ENCODE measurements at places on chromosomes 2 and 18. TPM values are rescaled to one million over a fixed set of nuclear protein-coding genes. Genes with fewer than 3 reads are reported as not detected.

- DNase-seq: no peak
Observed at GRCh38 chr2:205056151-205056561, 510.9 kb downstream of the PARD3B start.

The CAPN13 gene
- total RNA-seq: not detected

The TUBA4B gene
- total RNA-seq: not detected

The CHN1 gene
- total RNA-seq: 3.8 TPM

The SCYGR4 gene
- not detected for total RNA-seq

- DNase-seq: no peak
Observed at GRCh38 chr2:120540719-120541552, 194.7 kb upstream of the GLI2 start.

DNA sequence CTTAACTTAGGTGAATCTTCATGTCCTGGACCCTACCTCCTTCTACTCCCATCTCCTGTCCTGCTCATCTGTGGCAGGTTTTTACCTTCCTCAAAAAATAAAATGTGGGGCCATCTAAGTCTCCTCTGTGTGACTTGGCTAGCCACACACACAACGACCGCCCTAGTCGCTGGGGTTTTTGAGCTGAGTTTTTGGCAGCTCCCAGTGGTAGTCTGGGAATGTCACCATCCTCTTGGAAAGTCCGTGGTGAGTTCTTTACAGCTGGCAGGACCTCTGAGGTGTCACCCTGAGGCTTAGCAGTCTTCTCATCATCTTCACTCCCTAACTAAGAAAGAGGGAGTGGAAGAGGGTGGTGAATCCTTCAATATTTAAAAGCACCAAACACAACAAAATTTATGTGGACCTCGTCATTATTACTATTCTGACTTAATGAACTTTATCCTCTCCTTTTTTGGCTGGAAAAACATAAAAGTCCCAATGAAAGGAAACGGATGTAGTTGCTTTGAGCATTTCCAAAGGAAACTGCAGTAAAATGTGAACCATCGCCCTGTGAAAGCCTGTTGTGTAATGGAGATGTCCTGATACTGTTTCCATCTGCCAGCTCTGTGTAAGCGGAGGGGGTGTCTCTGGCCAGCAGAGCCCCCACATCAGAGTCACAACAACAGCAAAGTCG, 78.6 kb downstream of the VAPA start:
- DNase-seq: no peak

DNA sequence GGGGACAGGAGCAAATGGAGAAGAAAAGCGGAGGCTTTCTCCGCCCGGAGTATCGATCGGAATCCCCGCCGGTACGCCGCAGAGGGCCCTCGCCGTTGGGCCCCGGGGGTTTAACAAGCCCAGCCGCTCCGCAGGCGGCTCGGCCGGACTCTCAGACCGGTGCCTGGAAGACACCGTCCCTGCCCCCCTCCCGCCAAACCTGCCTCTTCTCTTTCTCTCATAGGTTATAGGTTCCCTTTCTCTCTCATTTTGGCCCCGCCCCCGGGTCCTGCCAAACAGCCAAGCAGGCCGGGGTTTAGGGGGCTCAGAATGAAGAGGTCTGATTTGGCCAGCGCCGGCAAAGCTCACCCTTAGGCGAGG, 4.4 kb downstream of the ONECUT2 start:
- peak; percentile 18 for DNase-seq

The TNFRSF11A gene
- 9.3 TPM for total RNA-seq

The MC4R gene
- not detected for total RNA-seq

The PASK gene
- total RNA-seq: 62.9 TPM

DNA sequence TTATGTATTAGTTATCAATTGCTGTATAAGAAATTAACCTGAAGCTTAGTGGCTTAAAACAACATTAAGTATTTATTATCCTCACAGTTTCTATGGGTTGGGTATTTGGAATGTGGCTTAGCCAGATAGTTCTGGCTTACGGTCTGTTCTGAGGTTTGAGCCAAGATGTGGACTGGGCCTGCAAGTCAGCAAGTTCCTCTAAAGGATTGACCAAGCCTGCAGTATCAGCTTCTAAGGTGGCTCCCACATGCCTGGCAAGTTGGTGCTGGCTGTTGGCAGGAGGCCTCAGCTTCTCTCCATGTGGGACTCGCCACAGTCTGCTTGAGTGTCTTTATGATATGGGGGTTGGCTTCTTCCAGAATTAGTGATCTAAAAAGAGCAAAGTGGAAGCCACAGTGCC, 45.0 kb upstream of the TCF4 start:
- DNase-seq: no peak

The FOXI3 gene
- not detected for total RNA-seq

The RAX gene
- not detected for total RNA-seq

GRCh38 chr2:147345246-147345645, 499.6 kb upstream of the ACVR2A start:
- no peak for DNase-seq

The TRIM54 gene
- total RNA-seq: 0.09 TPM

GRCh38 chr2:44635725-44636124, 274.0 kb downstream of the CAMKMT start:
- no peak for DNase-seq

GRCh38 chr18:5296706-5297320, 1.3 kb upstream of the ZBTB14 start:
- peak; percentile 89 for DNase-seq

DNA sequence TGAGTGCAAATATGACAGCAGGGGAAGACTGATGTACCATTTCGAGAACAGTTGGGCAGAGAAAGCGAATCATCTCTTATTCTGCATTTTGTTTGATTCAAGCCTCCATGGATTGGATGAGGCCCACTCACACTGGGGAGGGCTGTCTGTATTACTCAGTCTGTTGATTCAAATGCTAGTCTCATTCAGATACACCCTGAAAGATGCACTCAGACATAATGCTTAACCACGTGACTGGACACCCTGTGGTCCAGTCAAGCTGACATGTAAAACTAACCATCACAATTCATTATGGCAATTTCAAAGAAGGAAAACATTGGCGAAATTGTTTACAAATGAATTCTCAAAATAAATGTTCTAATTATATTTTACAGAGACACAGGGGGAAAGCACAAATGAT, 1210.2 kb downstream of the DPP10 start:
- DNase-seq: no peak

The TMEM182 gene
- total RNA-seq: 6.1 TPM

The POTEI gene
- not detected for total RNA-seq

GRCh38 chr2:32291746-32292145, 14.0 kb downstream of the YIPF4 start:
- no peak for DNase-seq

The KCNK3 gene
- not detected for total RNA-seq

- no peak for DNase-seq
Observed at GRCh38 chr2:182291296-182291695, 135.5 kb downstream of the PDE1A start.

The CABLES1 gene
- total RNA-seq: 3.7 TPM

The CD302 gene
- total RNA-seq: 0.47 TPM

DNA sequence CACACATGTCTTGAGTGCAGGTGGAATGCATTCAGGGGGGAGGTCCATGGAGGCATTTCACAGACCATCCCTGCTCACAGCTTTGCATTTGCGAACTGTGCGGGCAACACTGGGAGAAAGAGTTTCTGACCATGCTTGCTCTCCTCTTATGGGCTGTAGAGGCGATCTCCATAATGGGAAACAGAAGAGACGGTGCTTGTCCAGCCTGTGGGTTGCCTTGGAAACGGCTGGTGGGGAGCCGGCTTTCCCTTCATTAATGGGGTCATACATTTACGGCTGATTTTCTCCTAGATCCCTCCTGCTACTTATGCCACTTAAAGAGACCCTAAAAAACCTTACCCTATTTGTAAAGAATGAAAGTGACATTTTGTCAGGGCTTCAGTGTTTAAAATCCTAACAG, 147.4 kb downstream of the SOX11 start:
- DNase-seq: no peak

DNA sequence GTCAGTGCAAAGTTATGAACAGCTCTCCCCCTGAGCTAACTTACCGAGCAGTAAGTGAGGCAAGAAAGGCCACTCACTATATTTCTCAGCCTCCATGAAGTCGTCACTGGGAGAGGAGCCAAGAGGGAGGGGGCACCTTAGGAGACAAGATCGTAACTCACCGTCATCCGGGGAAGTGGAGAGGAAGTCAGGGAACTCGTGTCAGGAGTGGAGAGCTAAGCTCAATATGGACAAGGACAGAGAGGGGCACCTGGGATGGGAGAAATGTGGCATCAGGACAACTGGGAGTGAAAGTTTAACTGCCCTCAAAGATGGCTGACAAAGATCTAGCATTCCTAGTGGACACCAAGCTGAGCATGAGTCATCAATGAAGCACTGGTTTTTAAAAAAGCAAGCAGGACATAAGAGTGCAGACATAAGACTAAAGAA, 37.1 kb downstream of the BCL11A start:
- no peak for DNase-seq

GRCh38 chr2:144683966-144684365, 164.0 kb upstream of the ZEB2 start:
- DNase-seq: no peak

The KIF1A gene
- 8.2 TPM for total RNA-seq

- no peak for DNase-seq
Observed at GRCh38 chr18:22044474-22045220, 124.7 kb upstream of the GATA6 start.

The CCL20 gene
- 7.9 TPM for total RNA-seq

The HK2 gene
- total RNA-seq: 84.4 TPM

DNA sequence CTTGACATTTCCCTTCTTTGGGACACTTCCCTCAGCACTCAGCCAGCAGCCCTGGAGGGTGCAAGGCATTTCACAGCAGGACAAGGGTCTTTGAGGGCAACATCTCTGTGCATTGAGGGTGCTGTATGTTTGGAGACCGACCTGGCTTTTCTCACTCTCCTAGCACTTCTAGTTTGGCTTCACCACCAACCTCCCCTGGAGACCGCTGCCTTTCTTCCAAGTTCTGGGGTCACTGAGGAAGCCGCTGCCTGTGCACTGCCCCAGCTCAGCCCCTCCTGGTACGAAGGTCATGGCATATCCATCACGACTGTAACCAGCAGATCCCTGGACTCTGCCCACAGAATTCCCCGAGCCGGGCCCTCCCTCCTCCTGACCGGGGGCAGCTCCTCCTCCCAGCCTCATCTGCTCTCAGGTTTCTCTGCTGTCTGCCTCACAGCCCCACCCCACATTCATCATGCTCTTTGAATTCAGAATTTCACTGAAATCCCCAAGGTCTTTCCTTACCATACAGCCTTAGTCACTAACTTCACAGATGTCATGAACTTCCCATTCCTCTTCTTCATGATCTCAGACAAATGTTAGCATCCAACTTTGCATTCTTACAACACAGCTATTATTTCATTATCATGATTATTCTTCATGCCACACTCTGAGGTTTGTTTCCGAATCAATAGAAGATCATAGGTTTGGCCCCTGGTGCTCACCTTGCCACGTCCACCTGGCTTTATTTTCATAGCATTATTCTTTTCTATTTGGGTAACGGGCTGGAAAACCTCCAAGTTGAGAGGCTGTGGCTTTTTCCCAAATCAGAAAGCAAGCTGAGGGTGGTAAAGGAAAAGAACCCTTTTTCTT, 113.0 kb upstream of the COPS8 start:
- DNase-seq: no peak

- DNase-seq: no peak
Observed at GRCh38 chr18:10006311-10006893, 92.6 kb downstream of the VAPA start.

The CRYBA2 gene
- not detected for total RNA-seq

DNA sequence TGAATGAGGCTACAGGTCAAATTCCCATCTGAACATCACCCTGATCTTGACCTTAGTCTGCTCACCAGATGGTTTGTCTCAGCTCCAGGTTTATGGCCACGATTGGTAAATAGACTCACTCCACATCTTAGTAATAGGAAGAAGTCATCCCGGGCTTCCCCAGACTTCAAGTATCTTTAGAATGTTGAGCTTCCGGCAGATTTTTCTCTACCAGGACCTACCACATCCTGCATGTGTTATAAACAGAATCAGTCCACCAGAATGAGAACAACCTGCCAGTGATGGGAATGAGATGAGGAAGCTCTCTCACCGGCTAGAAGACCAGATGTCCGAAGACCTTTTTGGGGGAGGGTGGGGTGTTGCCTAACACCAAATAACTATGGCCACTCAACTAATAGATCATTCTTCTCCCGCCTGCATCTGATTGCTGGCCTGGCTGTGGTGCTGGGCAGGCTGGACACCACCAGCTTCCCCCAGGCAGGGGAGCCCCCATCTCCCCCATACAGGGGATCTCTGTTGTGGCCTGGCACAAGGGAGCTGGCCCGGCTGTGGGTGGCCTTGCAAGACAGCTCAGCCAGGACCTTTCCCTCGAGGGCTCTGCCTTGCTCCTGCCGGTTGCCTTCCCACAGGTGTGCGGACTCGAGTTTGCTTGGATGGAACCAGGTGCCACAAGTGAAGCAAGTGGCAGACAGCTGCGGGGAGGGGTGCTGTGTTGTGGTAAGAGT, 88.5 kb downstream of the SH3RF3 start:
- DNase-seq: peak; percentile 29

The MROH2A gene
- not detected for total RNA-seq

DNA sequence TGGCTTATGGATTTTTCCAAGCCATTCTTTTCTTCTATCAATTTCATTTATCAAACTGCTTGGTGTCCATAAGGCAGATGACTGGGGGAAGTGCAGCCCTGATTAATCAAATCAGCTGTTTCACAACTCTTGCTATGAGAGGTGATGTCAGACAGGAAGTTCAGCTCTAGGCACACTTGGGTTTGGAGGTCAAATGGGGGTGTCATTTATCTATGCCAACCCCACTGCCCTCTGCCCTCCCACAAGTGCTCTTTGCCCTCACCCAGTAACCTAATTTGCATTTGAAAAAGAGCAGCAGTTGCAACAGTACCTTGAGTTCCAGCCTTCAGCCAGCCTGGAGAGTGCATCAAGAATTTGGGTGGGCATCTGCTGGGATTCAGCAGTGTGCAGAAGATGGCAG, 431.3 kb upstream of the SPRED2 start:
- DNase-seq: no peak

The KCNJ13 gene
- total RNA-seq: not detected

DNA sequence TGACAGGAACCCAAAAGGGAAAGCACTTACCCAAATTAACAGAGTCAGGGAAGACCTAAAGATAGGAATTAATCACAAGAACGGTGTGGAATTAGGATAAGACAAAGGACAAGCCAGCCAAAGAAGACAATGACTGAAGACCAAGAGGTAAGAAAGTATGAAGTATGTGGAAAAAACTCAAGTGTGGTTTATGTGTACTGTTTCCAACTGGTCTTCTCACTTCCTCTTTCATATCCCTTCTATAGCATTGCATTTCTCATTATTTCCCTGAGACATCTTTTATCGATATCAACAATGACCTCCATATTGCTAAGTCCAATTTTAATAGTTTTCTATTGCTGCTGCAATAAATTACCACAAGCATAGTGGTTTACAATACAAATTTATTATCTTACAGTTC, 313.5 kb upstream of the SLC39A10 start:
- no peak for DNase-seq

- peak; percentile 80 for DNase-seq
Observed at GRCh38 chr18:111306-112014, 46.9 kb upstream of the USP14 start.

GRCh38 chr2:201966691-201967438, 66.8 kb upstream of the FZD7 start:
- no peak for DNase-seq

The HOXD4 gene
- not detected for total RNA-seq

GRCh38 chr2:55268288-55268906, 634 bp downstream of the MTIF2 start:
- no peak for DNase-seq

The SCN7A gene
- not detected for total RNA-seq

GRCh38 chr2:180655842-180656454, 324.5 kb upstream of the UBE2E3 start:
- no peak for DNase-seq

GRCh38 chr2:71101656-71102055, 28.4 kb downstream of the MCEE start:
- DNase-seq: no peak

GRCh38 chr2:65586516-65586915, 154.1 kb upstream of the SPRED2 start:
- no peak for DNase-seq
